Activated T-helper 1 cell treated with anti-CD3 and anti-CD28 coated beads, Interleukin-2, amount 50 U/mL, for 16 hours (primary cell): ENCODE measurements at places on chromosomes 4 and X.

DNA sequence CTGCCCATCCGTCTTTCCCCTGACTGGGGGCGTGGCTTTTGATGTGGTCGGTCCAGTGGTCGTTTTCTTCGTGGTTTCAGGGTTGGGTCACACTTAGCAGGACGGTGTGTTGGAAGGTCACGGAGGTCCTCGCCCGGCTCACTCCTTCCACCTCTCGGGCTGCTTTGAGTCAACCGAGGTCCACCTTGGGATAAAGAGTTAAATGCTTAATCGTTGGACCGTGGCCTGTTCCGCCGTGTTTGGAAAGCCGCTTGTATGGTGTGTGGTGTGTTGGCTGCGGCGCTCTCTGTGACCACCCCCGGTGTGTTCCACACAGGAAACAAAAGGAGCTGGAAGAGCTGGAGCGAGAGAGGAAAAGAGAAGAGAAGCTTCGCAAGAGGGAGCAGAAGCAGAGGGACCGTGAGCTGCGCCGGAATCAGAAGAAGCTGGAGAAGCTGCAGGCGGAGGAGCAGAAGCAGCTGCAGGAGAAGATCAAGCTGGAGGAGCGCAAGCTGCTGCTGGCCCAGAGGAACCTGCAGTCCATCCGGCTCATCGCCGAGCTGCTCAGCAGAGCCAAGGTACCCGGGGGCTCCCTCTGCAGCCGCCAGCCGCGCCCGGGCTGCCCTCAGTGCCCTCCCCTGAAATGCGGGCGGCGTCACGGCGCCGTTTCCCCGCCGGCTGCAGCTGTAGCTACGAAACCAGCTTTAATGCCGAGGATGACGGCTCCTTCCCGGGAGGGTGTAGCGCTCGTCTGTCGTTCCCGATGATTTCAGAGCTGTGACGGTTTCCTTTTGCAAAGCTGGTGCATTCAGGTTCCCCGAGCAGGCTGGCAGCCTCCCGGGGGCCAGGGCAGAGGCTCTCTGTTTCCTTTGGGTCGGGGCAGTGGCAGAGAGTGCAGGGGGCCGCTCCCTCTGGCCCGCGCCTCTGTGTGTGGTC is 7.7 kb downstream of the AKAP17A start:
- no peak for DNase-seq

DNA sequence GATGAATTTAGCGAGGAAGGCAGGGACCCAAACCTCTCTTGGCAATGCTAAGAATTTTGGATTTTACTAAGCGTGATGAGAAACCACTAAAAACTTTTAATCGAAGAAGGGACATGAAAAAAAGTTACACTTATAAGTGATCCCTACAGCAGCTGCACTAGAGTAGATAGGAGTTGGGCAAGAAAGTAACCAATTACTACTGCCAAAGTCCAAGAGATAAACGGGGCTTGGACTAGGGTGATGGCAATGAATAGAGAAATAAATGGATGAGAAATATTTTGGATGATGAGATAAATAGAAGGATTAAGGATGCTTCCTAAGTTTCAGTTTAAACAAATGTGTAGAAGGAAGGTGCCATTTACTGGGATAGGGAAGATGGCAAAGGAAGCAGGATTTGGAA is 6.3 kb upstream of the FNIP2 start:
- no peak for DNase-seq

- DNase-seq, result no peak
These were observed 50.9 kb downstream of the CORIN start for GRCh38 chr4:47786958-47787370.

- no peak for DNase-seq
These were observed 5.9 kb downstream of the IRAK1 start for GRCh38 chrX:154013614-154014360.

DNA sequence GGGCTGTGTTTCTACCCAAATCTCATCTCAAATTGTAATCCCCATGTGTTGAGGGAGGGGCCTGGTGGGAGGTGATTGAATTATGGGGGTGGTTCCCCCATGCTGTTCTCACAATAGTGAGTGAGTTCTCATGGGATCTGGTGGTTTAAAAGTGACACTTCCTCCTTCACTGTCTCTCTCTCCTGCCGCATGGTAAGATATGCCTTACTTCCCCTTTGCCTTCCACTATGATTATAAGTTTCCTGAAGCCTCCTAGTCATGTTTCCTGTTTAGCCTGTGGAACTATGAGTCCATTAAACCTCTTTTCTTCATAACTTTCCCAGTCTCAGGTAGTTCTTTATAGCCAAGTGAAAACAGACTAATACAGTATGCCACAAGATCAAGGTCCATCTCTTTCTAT is 70.0 kb upstream of the MSX1 start:
- DNase-seq, result no peak

DNA sequence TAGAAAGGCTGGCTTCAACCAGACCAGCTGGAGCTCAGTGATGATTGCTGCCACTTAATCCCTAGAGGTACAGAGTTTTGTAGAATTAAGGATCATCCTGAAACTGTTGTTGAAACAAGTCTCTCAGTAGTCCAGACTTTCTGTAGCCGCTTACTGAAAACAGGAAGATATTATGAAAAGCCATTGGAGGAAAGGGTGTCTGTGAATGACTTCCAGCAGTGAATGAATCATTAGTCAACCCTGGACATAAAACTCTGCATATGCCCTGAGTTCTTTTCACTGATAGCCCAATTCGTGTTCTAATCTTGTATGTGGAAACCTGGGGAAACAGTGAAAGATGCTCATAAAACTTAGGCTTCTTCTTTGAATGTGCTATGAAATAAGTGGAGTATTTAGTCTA is 14.8 kb downstream of the HOPX start:
- no peak for DNase-seq

GRCh38 chr4:25485104-25485503 is 108.0 kb downstream of the ANAPC4 start:
- no peak for DNase-seq

DNA sequence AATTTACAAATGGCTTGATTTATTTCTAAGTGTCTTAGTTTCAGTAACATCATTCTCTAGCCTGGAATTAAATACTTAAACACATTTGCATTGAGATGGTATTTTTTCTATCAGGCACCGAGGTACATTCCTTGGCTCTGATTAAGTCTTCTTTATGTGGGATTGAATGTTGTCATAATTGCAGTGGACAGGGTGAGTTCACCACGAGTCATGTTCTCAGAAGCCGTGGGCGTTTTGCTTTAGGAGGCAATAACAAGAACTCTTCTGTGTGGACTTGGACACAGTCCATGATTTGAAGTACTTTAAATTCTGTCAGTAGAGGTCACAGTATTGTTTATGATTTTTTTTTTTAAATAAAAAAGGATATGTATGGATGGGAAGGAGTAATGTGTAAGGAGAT is 57.1 kb upstream of the EFHC2 start:
- no peak for DNase-seq

- DNase-seq, result peak; percentile 9
These were observed 76.0 kb downstream of the INTS6L start for GRCh38 chrX:135596495-135596894.

DNA sequence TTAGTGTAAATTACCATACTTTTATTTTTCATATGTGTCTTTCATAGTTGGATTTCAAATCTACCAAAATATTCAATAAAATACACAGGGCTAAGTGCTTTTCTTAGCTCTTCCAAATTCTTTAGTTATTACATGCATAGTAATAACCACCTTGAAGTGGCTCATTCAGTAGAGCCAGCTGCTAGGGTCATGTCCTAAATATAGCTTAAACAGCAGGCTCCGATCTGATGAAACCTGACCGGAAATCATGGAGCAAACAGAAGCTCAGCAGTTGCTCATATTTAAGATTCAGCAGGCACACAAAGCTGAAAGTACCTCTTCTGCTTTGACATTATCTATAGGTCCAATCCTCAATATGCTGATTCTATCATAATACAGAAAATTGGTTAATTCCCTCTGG is 1470.4 kb downstream of the ADGRL3 start:
- no peak for DNase-seq

- no peak for DNase-seq
These were observed 5.5 kb downstream of the SOWAHD start for GRCh38 chrX:119763836-119764387.

DNA sequence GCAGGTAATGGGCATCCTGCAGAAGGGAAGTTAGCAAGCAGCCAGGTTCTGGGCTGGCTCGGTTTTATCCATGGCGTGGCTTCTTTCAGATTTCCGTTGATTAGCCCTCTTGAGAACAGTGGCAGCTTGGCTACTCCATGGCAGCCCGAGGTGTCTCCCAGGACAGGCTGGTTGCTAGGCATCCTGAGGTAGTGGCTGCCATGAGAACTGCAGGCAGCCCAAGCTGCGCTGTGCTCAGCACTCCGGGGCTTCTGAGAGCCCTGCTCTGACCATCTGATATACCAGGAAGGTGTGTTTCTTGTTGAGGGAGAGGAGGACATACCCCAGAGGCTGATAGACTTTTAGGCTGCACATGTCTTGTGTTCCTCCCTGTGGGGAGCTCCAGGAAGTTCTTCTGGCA is 253.4 kb upstream of the CASK start:
- no peak for DNase-seq

GRCh38 chrX:39012621-39013111 is 211.4 kb downstream of the MID1IP1 start:
- no peak for DNase-seq

DNA sequence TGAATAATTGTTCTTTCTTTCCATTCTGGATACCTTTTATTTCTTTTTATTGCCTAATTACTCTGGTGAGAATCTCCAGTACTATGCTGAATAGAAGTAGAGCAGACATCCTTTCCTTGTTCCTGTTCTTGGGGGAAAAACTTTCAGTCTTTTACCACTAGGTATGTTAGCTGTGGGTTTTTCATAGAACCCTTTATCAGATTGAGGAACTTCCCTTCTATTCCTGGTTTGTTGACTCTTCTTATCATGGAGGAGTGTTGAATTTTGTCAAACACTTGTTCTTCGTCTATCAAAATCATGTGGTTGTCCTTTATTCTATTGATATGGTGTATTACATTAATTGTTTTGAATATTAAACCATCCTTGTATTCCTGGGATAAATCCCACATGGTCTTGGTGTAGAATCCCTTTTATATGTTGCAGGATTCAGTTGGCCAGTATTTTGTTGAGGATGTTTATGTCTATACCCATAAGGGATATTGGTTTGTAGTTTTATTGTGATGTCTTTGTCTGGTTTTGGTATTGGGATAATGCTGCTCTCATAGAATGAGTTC is 23.6 kb downstream of the SH3BP2 start:
- DNase-seq, result no peak

DNA sequence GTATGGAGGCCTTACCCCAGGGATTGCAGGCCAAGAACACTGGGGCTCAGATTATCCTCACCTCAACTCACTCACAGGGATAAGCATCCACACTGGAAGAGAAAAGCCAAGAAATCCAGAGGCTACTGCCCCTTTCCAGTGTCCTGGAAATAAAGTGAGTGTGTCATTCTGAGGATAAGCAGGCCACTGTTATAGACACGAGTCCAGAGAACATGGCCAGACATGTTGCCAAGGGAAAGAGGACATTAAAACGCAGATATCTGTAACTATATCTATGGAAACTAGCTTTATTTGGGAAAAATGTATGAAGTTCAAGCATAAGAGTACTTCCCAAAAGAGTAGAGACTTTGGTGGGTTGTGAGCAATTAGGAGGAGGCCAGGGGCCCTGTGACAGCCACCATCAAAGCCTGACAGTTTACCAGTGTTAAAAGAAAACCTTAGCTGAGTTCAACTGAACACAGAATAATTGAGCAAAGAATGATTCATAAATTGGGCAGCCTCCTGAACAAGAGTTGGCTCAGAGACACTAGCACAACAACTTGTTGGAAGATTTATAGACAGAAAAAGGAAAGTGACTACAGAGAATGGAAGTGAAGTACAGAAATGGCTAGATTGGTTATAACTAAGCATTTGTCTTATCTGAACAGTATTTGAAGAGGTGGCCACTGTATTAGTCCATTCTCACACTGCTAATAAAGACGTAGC is 1222.2 kb downstream of the STIM2 start:
- DNase-seq, result no peak

DNA sequence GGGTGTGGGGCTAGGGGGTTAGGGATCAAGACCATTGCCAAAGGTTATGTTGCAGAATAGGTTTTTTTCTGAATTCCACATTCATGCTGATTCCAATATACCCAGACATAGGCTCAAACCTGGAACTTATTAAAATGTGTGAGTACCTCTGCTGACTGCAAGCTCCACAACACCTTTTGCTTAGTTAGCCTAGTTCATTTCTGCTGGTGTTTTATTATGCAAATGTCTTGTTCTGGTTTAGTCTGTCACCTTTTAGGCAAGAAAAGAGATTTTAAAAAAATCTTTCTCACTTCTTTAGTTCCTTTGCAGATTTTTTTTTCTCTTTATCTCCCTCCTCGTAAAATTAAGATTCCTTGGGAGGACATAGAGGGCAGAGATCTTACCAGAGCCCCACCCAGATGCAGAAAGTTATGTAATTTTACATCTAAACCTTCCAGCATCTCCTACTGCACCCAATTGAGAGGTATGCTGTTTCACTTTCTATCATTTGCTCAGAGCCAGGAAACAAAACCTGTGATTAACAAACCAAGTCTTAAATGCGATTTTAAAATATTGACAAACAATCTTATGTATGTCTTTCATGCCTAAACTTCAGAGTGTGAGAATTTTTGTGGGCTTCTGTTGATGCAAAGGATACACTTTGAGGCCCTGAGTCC is 190.7 kb upstream of the CLNK start:
- no peak for DNase-seq

- DNase-seq, result no peak
These were observed 11.2 kb downstream of the C1QTNF7 start for GRCh38 chr4:15438939-15439524.

GRCh38 chr4:185693548-185694215 is 118.3 kb downstream of the SORBS2 start:
- no peak for DNase-seq
